SJCRH30 (cell line): ENCODE measurements at places on chromosomes 11 and 22. TPM values are rescaled to one million over a fixed set of nuclear protein-coding genes. Genes with fewer than 3 reads are reported as not detected.

DNA sequence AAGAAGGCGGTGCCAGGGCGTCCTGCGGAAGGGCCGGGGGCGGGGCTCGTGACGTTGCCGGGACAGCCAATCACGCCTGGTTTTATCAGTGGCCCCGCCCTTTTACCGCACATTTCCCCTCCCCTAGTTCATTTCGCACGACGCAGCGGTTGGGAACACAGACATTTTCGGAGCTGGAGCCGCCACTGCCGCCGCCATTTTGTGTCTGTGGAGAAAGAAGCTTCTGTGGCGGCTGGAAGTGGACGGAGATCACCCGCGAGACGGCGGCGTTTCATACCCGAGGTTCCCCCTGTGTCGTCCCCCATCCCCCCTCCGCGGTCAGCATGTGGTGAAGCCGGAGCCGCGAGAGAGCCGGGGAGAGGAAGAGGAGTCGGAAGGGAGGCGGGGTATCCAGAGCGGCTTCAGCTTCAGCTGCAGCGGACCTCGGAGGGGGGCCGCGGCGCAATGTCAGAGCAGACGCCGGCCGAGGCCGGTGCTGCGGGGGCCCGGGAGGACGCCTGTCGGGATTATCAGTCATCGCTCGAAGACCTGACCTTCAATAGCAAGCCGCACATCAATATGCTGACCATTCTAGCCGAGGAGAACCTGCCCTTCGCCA, at the start of gene PCF11:
Gene PCF11, plus strand, starts transcription at position 136 of the 598 bp plus-strand sequence. Its CDS starts 309 bp downstream, at position 445.
- DNase-seq, result no peak

The TPBGL gene
- total RNA-seq, result not detected in 2 replicates

The ADM gene
- 2.2 and 2.3 TPM in 2 replicates for total RNA-seq

DNA sequence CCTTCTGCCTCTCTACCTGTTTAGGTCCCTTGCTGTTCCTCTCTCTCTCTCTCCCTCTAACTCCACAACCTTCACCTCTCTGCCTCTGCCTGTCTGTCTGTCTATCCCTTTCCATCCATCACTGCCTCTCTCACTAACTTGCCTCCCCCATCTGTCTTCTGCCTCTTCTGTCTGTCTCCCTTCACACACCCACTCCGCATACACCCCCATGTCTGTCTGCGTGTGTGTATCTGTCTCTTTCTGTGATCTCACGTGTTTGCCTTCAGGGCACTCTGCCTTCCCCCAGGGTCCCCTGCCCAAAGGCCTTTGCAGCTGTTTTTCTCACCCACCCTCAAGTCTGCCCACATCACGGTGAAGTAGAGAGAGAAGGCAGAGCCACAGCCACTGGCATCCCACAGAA, 7.9 kb downstream of the RTN4RL2 start:
- DNase-seq, result no peak

DNA sequence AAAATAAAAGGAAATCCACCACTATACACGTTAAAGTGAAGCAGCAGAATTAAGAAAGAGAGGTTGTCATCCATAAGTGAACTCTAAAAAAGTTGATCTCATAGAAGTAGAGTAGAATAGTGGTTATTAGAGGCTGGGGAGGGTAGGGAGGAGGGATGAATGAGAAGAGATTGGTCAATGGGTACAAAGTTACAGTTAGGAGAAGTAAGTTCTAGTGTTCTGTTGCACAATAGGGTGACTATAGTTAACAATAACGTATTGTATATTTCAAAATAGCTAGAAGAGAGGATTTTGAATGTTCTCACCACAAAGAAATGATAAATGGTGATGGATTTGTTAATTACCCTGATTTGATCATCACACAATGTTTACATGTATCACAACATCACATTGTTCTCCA, 72.0 kb downstream of the CD82 start:
- no peak for DNase-seq

DNA sequence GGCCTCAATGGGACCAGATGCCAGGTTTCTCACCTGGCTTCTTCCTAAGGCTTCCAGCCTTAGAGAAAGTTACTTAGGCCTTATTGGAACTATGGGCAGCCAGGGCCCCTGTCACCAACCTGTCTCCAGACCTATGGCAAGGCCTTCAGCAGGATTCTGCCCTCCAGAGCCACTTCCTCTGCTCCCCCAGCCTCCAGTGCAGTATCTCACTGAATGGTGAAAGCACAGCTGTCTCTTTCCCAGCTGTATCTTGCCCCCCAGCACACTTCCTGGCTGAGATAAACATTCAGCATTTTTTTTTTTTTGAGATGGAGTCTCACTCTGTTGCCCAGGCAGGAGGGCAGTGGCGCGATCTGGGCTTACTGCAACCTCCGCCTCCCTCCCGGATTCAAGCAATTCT, 1.5 kb downstream of the SLC2A11 start:
- DNase-seq, result no peak

The SCUBE2 gene
- total RNA-seq, result 0.35 and 0.40 TPM in 2 replicates

The OR5P2 gene
- total RNA-seq, result not detected in 2 replicates

The SLC22A24 gene
- not detected in 2 replicates for total RNA-seq

DNA sequence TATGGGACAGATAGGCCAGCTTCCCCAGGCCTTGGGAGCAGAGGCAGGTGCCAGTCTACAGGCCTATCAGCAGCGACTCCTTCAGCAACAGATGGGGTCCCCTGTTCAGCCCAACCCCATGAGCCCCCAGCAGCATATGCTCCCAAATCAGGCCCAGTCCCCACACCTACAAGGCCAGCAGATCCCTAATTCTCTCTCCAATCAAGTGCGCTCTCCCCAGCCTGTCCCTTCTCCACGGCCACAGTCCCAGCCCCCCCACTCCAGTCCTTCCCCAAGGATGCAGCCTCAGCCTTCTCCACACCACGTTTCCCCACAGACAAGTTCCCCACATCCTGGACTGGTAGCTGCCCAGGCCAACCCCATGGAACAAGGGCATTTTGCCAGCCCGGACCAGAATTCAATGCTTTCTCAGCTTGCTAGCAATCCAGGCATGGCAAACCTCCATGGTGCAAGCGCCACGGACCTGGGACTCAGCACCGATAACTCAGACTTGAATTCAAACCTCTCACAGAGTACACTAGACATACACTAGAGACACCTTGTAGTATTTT, 26.6 kb upstream of the L3MBTL2 start:
- DNase-seq, result no peak

- DNase-seq, result no peak
Measured at GRCh38 chr11:119380160-119380826, 1.2 kb downstream of the USP2 start.

DNA sequence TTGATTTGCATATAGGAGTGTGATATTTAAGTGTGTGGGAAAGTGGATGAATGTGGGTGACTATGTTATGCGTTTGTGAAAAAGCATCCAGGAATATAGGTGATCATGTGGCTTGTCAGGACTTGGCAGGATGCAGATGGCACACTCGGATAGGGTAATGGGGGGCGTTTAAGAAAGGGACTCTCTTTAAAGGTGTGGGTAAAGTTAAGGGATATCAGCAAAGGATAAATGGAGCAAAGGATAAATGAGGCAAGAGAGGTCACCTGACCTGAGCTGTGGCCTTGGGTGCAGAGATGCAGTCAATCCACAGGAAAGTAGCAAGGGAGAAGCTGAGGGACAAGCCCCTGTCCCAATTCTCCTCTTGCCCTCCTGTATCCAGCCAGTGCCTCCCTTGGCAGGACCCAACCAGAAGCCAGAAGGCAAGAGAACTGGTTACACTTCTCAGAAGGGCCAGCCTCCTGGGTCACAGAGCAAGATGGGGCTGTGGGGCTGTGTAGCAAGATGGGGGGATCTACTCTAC, 47.5 kb upstream of the GRAMD1B start:
- DNase-seq, result no peak

- DNase-seq, result no peak
Measured at GRCh38 chr11:115191761-115192160, 312.5 kb downstream of the CADM1 start.

- DNase-seq, result peak; percentile 22
Measured at GRCh38 chr22:39175353-39176142, 23.1 kb upstream of the CBX7 start.

DNA sequence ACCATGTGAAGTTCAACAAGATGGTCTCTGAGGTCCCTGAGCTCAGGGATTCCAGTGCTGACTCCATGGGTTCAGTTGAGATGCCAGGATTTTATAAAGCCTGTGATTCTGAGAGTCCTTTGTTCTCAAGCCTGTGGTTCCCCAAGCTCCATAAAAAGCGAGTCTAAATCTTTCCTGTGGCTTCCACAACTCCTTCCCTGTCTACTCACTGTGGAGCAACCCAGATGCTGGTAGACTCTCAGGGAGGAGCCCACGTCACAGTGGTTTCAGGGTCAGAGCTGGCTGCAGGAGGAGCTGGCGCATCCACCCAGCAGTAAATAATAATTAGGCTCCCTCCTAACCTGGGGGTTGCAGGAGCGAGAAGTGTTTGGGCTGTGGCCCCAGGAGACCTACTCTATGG, 2.0 kb upstream of the RELT start:
- DNase-seq, result no peak

The UBQLNL gene
- not detected in 2 replicates for total RNA-seq

DNA sequence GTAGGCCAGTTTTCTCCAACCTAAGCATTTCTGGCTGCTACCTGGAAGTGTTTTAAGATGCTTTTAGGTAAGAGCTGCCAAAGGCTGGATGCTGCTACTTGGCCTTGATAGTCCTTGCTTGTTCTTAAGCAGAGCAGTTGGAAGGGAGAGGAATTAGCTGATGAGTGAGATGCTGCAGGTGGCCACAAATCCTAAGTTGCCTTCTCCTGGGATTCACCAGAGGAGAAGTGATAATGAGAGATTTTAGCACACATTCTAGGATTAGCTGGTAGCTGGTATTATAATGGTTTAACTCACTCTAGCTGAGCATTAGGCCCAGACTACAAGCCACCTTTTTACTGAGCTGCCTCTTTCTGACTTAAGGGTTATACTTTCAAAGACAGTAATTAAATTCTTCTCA, 442.9 kb upstream of the RAG2 start:
- no peak for DNase-seq

The DERL3 gene
- total RNA-seq, result not detected in 2 replicates

DNA sequence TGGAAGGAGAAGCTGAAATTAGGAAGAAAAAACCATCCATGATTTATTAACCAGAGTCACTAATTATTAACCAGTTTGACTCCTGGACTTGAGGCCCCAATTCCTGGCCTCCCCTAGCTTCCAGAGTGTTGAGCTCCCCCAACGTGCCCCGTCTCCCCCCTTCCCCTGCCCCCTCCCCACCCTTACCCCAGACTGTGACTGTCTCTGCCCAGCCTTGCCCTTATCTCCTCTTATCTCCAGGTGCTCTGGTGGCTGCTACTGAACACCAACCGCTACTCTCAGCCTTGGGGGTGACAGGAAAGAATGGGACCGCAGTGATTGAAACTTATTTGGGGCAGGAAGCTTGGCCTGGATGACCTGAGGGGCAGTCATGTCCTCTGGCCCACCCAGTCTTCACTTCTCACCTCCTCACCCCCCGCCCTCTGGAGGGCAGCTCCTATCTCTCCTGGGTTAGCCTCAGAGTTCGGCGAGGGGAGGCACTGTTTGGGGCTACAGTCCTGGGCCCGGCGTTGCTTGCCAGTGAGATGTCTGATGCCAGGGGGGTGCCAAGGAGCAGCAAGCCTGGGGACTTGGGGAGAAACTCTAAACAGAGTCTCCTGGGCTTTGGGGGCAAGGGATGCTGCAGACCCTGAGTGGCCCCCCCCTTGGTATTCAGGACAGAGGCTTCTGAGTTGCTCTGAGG, 15.5 kb downstream of the NECTIN1 start:
- DNase-seq, result no peak

GRCh38 chr11:128463371-128463829, 124.0 kb downstream of the ETS1 start:
- DNase-seq, result no peak

GRCh38 chr11:94151903-94152677, 23.4 kb downstream of the PANX1 start:
- DNase-seq, result no peak

DNA sequence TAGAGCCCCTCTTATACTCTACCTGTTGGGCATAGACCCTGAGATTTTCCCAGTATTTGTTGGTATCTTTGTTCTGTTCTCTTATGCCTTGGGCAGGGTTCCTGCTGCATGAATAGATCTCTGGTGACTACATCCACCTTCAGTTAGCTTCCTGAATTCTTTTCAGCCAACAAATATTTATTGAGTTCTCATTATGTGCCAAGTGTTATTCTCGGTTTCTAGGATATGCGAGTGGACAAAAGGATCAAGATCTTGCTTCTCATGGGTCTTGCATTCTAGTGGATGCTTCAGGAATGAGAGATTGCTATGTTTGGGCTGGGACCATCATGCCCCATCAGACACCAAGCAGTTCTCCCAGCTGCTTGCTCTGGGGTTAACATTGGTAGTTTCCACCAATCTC, 340.0 kb downstream of the METTL15 start:
- no peak for DNase-seq

The EWSR1 gene
- total RNA-seq, result 275 and 298 TPM in 2 replicates

- no peak for DNase-seq
Measured at GRCh38 chr11:35210876-35211546, 72.0 kb downstream of the CD44 start.

DNA sequence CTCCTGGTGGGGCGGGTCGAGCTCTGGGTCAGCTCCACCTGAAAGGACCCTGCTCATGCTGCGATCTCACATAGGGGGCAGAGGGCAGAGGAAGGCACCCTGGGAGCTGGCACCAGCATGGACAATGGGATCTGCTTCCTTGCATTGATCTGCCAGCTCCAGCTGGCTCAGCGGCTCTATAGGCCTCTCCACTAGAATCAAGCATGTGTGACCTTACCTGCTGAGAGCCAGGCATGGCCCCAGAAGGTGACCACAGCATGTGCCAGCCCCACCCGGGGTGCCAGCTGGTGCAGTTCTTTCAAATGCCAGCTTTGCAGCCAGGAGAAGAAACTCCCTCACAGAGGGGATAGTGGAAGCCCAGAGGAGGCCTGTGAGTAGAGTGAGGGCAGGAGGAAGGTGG, 22.0 kb upstream of the KLHL35 start:
- no peak for DNase-seq

The CRYBB2 gene
- 0.24 and 0.30 TPM in 2 replicates for total RNA-seq

The RASSF10 gene
- total RNA-seq, result 0.25 and 0.36 TPM in 2 replicates

The APOBEC3F gene
- not detected in 2 replicates for total RNA-seq

DNA sequence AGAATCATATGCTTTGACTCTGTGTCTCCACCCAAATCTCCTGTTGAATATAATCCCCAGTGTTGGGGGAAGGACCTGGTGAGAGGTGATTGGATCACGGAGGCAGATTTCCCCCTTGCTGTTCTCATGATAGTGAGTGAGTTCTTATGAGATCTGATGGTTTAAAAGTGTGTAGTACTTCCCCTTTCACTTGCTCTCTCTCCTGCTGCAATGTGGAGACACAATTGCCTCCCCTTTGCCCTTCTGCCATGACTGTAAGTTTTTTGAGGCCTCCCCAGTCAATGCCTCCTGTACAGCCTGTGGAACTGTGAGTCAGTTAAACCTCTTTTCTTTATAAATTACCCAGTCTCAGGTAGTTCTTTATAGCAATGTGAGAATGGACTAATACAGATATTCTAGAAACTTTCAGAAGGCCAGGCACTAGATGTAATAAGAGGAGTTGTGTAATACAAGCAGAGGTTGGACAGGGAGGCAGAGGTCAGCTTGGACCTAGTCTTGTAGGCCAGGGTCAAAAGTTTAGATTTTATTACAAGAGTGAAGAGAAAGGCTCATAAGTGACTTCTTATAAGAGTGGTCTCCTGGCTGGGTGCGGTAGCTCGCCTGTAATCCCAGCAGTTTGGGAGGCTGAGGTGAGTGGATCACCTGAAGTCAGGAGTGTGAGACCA, 9.3 kb upstream of the SERPING1 start:
- DNase-seq, result no peak

The RAG1 gene
- 0.18 and 0.53 TPM in 2 replicates for total RNA-seq

The LARGE2 gene
- 0.06 TPM in 1 of 2 replicates, not detected in the other for total RNA-seq

- DNase-seq, result no peak
Measured at GRCh38 chr22:49513358-49513851, 314.3 kb downstream of the BRD1 start.
